Activated naive CD4-positive, alpha-beta T cell (primary cell): ENCODE measurements at places on chromosomes 3 and 15.

- no peak for DNase-seq
Observed at GRCh38 chr15:45443645-45444044, 65.3 kb upstream of the GATM start.

GRCh38 chr3:28109829-28110228 lies 131.6 kb upstream of the CMC1 start:
- no peak for DNase-seq

DNA sequence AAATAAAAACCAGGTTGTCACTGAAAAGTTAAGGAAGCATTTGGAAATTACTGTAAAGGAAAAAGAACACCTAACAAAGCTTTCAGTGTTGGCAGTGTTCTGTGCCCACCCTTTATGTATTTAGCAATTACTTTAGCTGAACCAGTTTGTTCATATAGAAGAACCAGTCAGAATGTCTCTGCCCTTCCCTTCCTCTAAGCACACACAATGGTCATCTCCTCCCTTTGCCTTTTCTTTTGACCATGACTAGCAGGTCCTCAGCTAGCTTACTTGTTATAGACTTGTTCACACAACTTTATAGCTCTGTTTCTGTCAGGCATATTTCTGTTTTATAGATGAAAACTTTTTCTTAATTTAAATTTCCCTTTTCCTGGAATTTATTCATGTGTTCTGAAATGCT lies 59.6 kb downstream of the AKAP13 start:
- no peak for DNase-seq

- DNase-seq = no peak
Observed at GRCh38 chr3:33023176-33024136, 72.0 kb downstream of the CCR4 start.

- DNase-seq = no peak
Observed at GRCh38 chr3:157838457-157838856, 267.8 kb downstream of the SHOX2 start.

DNA sequence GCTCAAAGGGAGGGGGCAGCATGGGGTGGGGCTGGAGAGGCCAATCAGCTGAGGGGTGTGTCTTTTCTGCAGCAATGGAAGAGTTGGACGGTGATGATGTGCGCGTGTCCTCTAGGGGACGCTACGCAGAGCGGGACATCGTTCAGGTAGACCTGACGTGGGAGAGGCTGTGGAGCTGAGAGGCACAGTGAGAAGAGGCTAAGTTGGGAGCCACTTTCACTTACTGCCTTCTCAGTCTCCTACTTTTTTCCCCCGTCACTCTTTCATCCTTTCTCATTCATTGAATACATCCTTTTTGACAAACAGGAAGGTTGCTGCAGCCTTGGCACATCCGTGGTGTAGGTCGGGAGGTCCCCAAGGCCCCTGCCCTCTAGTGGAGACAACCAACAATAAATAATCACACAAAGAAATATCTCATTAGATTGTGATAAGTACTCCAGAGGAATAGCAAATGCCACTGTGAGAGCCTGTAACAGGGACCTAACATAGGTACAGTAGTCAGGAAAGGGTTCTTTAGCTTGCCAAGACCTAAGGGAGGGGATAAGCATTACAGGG lies 4.4 kb upstream of the BRPF1 start:
- DNase-seq = peak; percentile 49

DNA sequence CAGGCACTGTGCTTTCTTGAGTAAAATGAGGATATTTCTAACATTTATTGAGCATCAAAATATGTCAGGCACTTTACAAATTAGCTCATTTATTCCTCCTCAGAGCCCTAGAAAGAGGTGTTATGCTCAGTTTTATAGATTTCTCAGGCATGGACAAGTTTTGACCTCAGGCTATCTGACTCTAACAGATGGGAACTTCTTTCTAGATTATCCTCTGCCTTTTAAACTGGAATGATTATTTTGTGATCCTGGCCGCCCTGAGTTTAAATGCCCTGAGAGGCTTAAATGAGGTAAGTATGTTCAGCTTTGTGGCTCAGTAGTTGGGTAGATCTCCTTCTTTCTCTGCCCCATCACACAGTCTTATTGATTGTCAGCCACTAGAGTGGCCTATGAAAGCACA lies 32.3 kb upstream of the ATP1B3 start:
- no peak for DNase-seq

- DNase-seq = no peak
Observed at GRCh38 chr3:124397088-124397487, 333.2 kb upstream of the UMPS start.

- DNase-seq = no peak
Observed at GRCh38 chr3:66554178-66554577, 53.4 kb upstream of the LRIG1 start.

- DNase-seq = no peak
Observed at GRCh38 chr3:119416873-119417272, 46.5 kb downstream of the TMEM39A start.

DNA sequence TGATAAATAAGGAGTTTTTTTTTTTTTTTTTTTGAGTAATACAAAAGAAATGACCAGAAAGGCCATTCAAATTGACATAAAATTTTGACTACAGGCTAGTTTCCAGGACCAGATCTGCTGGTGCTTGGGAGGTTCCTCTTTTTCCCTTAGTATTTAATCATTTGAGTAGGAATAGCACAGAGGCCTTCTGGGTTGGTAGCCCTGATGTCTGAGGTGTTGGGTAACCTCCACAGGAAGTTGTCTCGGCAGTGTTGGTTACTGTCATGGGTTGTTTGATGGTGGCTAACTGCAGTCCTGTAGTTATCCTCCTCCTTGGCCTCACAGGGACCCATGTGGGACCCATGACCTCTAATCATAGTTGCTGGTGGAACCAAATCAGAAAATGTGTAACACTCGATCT lies 91.1 kb downstream of the USP13 start:
- DNase-seq = no peak

- no peak for DNase-seq
Observed at GRCh38 chr3:188283347-188283746, 129.4 kb downstream of the LPP start.

DNA sequence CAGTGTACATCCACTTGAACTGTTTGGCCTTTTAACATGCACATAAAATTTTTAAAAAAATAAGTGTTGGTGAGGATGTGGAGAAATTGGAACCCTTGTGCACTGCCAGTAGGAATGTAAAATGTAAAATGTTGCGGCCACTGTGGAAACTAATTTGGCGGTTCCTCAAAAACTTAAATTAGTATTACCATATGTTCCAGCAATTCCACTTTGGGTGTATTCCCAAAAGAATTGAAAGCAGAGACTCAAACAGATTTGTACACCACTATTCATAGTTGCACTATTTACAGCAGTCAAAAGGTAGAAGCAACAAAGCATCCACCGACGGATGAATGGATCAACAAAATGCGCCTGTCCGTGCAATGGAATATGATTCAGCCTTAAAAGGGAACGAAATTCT lies 55.2 kb upstream of the SEC61A1 start:
- DNase-seq = no peak

DNA sequence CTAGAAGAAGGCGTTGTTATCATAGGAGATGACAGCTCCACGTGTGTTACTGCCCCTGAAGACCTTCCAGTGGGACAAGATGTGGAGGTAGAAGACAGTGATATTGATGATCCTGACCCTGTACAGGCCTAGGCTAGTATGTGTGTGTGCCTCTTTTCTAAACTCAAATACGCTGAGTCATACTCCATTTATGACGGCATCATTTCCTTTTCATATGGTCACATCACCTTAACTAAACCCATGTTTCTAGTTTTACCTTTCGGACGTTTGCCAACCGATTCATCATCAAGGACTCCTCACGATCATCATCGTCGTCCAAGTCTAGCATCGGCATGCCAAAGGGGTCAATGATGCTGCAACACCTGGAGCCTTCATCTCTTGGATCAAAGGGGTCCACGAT lies 149.0 kb downstream of the CBLB start:
- no peak for DNase-seq

- no peak for DNase-seq
Observed at GRCh38 chr3:176633511-176633910, 563.8 kb downstream of the TBL1XR1 start.

- DNase-seq = no peak
Observed at GRCh38 chr3:38643592-38643991, 5.9 kb downstream of the SCN5A start.

DNA sequence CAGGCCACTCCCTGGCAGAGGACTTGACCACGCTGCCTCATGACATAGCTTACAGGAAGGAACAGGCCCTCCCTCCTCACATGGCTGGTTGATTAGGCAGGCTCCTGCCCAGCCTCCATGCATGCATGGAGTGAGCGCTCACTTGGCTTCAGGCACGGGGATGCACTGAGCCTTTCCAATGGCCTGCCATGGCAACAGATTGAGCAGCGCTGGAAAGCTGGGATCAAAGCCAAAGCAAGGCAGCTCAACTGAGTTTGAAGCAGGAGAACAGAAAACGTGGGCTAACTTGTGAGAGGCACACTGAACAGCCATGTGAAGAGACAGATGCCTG lies 5.9 kb upstream of the GRAMD2A start:
- no peak for DNase-seq

GRCh38 chr15:40940296-40940801 lies 11.2 kb downstream of the DLL4 start:
- DNase-seq = no peak

DNA sequence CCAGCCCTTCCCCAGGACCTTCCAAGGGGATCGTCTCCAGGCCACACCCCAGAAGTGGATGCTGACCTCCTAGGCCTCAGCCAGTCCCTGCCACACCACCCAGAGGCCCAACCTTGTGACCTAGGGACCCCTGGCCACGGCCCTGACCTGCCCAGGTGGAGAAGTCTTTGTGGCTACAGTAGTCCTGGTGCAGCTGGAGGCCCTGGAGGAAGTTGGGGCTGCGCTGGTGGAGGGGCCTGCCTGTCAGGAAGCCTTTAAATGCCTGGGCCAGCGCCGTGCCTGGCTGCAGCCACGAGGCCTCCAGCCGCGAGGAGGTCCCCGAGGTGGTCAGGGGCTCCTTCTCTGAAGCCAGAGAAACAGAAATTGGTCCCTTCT lies 23.4 kb downstream of the PLA2G4D start:
- no peak for DNase-seq

GRCh38 chr3:13718436-13718835 lies 161.4 kb downstream of the WNT7A start:
- no peak for DNase-seq

GRCh38 chr15:101664303-101664913 lies 12.2 kb upstream of the TM2D3 start:
- DNase-seq = no peak

DNA sequence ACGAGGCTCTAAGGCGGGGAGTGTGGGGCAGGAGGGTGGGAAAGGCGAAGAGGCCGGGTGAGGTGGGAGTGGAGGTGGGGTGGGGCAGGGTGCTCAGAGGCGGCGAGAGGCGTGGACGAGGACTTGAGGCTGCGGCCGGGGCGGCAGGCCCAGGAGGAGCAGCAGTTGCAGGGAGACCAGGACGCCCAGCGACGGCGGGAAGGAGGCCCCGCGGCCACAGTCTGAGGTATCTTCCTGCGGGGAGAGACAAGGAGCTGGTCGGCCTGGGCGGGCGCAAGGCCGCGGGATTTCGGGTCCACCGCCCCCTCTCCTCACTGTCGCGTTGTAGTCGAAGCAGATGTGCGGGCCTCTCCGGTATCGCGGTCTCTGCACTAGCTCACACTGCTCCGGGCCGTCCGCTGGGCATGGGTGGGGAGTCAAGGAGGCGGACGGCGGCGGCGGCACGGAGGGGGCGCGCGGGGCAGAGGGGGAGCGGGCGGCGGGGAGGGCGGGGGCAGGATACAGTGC lies 5.3 kb upstream of the TMEM115 start:
- DNase-seq = no peak

DNA sequence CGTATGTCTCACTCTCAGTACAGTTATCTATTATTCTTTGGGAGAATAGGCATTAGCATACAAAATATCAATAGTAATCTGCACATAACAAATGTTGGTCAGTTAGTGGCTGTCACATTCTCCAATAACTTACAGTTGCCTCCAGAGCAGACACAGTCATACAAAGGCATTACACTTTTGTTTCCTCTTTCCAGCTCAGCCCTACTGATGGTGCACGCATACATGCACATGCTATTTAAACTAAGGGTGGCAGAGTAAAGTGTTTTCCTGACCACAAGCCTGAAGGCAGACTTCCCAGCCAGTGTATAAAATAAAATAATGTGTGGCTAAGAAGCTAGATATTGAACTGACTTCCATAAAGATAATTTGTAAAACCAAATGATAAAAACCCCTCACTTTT lies 47.6 kb downstream of the PHLDB2 start:
- no peak for DNase-seq

DNA sequence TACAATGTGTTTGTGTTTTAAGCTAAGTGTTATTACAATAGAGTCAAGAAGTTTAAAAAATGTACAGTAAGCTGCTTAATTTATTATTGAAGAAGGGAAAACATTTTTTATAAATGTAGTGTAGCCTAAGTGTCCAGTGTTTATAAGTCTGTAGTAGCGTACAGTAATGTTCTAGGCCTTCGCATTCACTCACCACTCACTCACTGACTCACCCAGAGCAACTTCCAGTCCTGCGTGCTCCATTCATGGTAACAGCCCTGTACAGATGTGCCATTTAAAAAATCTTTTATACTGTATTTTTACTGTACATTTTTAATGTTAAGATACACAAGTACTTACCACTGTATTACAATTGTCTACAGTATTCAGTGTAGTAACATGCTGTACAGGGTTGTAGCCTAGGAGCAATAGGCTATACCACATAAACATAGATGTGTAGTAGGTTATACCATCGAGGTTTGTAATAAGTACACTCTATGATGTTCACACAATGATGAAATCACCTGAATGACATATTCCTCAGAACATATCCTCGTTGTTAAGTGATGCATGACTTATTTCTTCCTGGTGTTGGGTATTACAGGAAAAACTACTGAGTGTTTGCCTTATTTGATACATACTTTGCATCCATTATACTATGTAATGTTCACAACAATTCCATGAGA lies 156.6 kb upstream of the NUDT16 start:
- no peak for DNase-seq

DNA sequence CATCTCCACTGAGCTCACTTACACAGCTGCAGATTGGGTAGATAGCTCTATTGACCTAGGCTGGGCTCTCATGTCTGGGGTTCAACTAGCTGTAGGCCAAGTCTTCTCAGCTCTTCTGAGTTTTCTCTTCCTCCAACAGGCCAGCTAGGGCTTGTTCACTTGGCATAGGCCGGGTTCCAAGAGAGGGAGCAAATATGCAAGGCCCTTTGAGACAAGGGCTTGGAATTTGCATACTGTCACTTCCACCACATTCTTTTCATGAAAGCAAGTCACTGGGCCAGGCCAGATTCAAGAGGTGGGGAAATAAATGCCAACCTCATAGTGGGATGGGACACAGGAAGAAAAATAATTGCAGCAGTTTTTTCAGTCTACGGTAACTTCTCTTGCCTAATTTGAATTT lies 25.2 kb downstream of the PIGB start:
- DNase-seq = no peak

GRCh38 chr15:83733206-83733605 lies 79.3 kb downstream of the ADAMTSL3 start:
- no peak for DNase-seq

GRCh38 chr3:127951276-127951675 lies 36.2 kb downstream of the KBTBD12 start:
- DNase-seq = no peak

- DNase-seq = no peak
Observed at GRCh38 chr3:133568294-133569014, 5.0 kb upstream of the CDV3 start.

GRCh38 chr3:10992017-10992942 lies at the start of gene SLC6A1:
TSS of gene SLC6A1 (plus strand) at chr3:10992748. CDS start at chr3:11017212, 24,464 bp downstream.
- DNase-seq = no peak
